ENCODE measurements at places on chromosomes 2 and 18. TPM values are rescaled to one million over a fixed set of nuclear protein-coding genes. Genes with fewer than 3 reads are reported as not detected.

- no peak for DNase-seq
These were observed 1141.8 kb downstream of the RPIA start for GRCh38 chr2:89833116-89833779.

DNA sequence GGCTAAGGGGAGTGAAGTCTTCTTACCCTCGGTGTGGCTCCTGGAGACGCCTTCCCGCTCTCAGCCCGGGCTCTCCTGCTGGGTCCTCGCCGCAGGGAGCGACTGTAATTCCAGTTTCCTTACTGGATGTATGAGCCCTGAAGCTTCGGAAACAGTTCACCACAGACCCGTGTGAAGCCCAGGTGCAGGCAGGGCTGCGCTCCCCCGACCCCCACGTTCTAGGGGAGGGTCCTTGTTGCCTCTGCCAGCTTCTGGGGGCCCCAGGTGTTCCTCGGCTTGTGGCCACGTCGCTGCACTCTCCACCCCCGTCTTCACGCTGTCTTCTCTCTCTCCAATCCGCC lies 5.1 kb upstream of the ASB1 start:
- peak; percentile 70 for DNase-seq

GRCh38 chr18:21602299-21602587 lies 1.7 kb upstream of the ESCO1 start:
- no peak for DNase-seq

- peak; percentile 71 for DNase-seq
These were observed 8.4 kb upstream of the POU3F3 start for GRCh38 chr2:104845552-104845931.

DNA sequence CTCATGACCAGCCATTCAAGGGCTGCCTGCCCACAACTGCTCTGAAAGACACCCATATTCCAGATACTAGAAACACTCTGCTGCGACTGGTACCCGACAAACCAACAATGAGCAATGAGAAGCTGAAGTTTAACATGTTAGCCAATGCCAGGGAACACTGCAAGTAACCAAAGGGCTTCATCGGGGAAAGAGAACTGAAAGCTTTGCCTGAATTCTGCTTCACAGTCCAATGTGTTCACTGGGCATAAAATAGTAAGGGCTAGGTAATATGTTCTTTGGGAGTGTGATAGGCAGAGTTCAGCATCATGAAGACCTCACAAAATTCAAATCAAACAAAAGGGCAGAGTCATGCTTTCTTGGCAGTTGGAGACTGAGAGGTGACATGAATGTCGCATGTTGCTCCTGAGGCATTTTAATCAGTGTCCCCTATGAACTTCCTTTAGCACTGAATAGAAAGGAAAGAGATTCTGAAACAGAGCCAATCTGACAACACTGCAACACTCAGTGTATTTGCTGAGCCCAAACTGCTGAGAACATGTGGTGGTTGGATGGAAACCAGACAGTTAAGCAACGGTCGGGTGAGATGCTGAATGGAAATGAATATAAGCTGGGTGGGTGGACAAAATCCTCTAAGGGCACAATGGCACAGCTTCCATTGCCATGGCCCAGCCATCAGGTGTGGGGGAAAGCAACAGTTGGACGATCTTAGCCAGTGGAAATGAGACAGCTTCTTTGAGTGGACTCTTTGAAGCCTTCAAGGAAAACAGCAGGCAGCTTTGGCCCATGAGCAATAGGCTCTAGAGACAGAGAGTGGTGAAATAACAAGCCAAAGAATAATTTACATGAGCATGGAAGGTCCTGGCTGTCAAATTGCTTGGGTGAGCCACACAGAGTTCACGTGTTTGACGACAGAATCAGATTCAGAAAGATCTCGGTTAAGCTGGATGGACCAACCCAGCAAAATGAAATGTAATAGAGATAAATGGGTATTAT lies 277.5 kb downstream of the AFF3 start:
- no peak for DNase-seq

GRCh38 chr2:67825476-67825875 lies 237.3 kb downstream of the C1D start:
- no peak for DNase-seq

- DNase-seq = no peak
These were observed 296.9 kb downstream of the RND3 start for GRCh38 chr2:150190546-150190945.

DNA sequence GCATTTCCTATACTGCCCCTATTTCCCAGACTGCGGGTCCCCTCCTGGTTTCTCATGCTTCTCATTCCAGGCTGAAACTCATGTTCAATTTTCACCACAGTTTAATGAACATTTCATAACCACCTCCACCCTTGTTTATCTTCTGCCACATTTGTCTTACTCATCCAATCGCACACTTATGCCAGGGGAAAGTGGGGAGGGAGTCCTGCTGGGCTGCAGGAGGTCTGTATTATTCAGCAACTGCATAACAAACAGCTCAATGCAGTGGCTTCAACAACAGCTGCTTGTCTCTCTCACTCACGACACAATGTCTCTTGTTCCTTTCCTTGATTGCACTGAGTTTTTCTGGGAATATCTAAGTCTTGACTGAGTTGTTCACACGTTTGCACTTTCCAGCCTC lies 106.0 kb downstream of the ZNF519 start:
- DNase-seq = no peak

DNA sequence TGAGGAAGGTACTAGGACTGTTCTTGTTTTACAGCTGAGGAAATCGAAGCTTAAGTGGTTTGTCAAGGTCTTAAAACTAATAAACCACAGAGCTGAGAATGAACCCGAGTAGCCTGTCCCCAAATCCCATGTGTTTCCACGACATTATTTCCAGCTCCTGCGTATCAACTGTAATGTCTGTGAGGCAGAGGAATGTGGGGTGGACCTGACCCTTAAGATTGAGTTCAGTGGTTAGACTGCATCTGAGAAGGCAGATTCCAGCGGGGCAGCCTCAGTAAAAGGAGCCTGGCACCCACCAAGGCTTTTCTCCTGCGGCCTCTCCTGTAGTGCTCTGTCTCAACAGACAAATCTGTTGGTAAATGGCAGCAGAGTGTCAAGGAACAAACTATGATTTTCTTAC lies 81.9 kb upstream of the TMEM178A start:
- no peak for DNase-seq

GRCh38 chr2:50469784-50470183 lies 562.1 kb downstream of the NRXN1 start:
- DNase-seq = no peak

DNA sequence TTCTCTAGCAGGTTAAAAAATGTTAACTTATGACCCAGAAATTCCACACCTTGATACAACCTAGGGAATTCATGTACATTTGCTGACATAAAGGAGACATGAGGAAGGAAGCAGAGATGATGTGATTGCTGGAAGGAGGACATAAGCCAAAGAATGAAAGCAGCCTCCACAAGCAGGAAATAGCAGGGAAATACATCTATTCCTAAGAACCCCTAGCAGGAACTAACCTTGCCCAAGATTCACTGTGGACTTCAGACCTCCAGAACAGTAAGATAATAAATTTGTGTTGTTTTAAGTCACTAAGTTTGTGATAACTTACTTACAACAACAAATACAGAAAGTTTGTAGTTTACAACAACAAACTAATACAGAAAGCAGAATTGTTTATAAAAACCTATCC lies 4.6 kb upstream of the DSG4 start:
- no peak for DNase-seq

DNA sequence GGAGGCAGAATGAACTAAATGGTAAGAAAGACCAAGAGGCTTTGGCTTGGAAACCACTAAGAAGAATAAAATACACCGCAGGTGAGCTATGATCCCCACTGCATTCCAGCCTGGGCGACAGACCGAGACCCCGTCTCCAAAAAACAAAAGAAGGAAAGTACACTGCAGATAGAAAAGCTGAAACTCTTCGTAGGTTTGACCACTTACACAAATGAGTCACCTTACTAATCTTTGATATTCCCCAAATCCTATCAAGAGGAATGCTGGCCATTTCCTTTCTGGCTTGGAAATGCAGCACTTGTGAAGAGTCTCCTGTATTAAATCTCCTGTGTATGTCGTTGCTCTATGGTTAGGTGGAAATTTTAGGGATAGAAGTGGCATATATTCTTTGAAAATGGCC lies 108.8 kb downstream of the MTCL1 start:
- no peak for DNase-seq

DNA sequence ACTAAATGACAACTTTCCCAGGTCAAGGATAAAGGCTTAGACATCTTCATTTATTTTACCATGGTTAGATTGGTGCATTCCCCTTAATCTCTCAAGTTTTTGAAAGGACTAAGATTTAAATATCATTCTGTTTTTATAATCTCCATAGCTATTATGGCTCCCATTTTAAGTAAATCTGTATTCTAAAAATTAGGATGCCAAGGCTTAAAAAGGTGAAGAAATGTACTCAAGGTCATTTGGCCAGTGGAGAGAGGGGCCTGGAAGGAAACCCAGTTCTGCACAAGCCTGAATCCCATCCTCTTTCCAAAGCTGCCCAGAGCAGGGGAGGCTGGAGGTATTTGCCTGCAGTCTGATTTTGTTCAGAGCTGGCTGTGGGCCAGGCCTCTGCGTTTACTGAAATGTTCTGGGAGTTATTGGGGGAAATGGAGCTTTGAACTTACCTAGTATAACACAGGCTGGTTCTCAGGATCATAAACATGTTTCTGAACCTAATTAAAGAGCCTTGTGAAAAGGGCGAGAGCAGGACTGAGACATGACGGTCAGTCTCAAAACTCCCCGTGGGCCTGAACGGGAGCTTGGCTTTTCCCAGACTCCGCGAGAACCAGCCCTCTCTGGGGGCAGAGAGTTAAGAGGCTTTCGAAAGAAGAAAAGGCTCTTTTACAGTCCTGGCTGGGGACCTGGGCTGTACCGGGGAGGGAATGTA lies 85.6 kb downstream of the DDX1 start:
- DNase-seq = peak; percentile 52

GRCh38 chr2:31693882-31694281 lies 113.1 kb upstream of the SRD5A2 start:
- DNase-seq = no peak

Gene TGFA
- total RNA-seq = 1.3 TPM

Gene SKOR2
- 0.15 TPM for total RNA-seq

Gene AQP12B
- not detected for total RNA-seq

Gene LOXHD1
- total RNA-seq = 0.07 TPM
